Gastrocnemius medialis (tissue), 4 donors: ENCODE measurements at places on chromosomes 7 and 10.
A peak's percentile ranks its signal among the peaks of the same experiment; 100 is the strongest.

GRCh38 chr7:22005151-22005550 lies 59.5 kb upstream of the CDCA7L start:
- no peak for DNase-seq

DNA sequence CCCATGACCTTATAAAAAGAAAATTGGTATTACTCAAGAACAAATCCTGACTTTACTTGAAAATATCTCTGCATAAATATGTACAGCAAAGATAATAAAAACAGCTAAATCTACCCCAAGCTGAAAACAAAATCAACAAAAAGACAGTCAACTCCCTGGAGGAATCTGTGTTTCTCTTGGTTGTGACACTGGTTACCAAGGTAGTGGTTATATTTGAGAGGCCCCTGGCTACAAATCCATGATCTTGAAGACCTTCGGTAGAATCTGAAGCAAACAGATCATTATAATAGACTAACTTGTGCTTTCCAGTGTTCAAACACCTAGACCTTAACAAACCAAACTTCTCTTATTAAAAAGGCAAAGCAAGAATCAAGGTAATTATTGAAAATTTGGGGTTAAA lies 123.9 kb upstream of the SGCE start:
- DNase-seq = no peak

DNA sequence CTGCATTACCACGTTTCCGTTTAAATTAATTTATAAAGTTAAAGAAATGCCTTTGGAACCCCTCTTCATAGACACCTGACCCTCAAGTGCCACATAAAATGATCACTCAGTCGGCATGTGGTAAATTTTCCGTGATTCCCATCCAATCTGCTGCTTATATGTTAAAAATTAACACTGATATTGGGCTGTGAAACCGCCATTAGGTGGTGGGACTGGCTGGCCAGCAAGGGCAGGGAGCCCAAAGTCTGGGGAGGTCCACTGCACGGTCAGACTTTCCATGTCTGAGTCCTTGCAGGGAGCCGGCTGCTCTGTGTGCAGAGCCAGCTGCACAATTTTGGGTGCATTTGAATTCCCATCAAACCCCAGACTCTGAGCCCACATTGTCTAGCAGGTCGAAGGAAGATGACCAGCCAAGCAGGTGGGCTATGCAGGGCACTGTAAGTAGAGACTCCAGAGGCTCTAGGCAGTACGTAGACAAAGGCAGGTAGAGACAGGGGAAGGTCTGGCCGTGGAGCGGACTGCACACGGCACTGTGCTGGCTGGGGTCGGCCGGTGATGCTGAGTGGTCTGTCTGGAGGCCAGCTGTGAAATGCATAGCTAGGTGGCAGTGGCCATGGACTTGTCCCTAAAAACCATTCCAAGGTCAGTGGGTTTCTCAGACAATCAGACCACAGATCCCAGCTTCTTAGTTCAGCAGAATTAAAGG lies 122.9 kb downstream of the SH3PXD2A start:
- DNase-seq = no peak

DNA sequence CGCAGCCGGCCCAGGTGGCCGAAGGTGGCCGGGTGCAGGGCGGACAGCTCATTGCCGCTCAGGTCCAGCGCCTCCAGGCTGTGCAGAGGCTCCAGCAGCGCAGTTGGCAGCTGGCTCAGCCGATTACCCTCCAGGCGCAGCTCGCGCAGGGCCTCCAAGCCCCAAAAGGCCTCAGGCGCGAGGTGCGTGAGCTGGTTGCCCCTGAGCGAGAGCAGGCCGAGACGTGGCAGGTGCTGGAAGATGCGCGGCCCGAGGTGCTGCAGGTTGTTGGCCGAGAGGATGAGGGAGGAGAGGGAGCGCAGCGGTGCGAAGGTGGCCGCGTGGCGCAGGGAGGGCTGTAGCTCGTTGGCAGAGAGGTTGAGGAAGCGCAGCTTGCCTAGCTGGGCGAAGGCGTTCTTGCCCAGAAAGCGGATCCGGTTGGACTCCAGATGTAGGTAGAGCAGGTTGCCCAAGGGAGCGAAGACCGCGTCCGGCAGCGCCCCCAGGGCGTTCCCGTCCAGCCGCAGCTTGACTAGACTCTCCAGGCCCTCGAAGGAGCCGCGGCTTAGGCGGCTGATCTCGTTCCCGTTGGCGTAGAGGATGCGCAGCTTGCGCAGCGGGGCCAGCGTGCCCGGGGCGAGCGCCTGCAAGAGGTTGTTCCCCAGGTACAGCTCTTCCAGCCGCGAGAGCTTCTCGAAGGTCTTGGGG lies 923 bp downstream of the TRIL start:
- no peak for DNase-seq

GRCh38 chr7:81515009-81515408 lies 254.8 kb downstream of the HGF start:
- DNase-seq = no peak

GRCh38 chr7:74554178-74554577 lies 100.5 kb downstream of the GTF2IRD1 start:
- no peak for DNase-seq

DNA sequence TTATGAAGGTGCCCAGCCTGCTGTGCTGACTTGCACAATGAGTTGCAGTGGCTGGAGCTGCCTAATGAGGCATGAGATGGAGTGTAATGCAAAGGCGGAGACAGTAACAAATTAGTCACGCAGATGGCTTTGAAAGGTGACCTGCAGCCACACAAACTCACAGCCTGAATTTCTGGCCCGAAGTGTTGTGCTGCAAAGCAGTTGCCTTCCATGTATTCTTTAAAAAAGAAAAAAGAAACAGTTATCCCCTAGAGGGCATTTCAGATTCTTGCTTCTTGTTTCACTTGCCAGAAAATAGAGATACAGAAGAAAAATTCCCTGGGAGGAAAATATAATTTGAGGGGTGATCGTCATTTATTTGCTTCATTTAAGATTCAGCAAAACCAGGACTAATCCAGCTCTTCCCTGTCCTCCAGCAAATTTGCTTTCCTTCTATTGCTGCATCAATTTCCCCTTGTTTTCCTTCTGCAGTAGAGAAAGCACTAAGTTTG lies 239.9 kb downstream of the ADRA2A start:
- DNase-seq = no peak

DNA sequence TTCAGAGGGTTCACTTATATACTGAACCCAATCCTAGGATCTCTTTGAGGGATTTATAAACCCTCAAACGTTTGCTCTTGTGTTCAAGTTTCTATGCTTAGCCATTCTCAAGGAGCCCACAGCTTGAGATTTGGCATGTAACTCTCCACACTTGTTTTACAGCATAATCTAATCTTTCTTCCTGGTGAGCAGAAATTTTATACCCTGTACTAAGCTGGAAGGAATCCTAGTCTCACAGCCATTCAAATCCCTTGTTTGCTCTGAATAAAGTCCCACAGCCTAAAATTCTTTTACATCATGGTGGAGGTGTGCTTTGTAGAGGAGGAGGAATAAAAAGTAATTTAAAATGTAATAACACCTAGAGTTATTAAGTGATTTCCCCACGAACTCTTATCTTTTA lies 5.3 kb upstream of the AGR2 start:
- no peak for DNase-seq

GRCh38 chr7:82018226-82018625 lies 248.4 kb upstream of the HGF start:
- DNase-seq = no peak

DNA sequence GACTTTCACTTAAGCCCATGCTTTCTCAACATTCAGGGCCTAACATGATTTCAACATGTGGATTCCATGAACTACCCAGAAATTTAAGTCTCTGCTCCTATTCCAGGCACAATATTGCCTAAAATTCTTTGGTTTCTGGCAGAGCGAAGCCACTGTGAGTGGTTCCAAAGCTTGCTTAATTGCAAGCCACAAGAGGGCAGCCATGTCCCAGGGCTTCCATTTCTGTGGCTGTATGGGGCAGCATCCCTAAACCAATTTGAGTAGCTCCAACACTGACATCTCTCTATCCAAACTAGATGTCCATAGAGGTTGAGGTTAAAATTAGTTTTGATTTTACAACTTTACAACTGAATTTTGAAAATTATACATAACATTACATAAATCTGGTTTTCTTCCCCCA lies 56.3 kb upstream of the MDFIC start:
- DNase-seq = peak; percentile 24

DNA sequence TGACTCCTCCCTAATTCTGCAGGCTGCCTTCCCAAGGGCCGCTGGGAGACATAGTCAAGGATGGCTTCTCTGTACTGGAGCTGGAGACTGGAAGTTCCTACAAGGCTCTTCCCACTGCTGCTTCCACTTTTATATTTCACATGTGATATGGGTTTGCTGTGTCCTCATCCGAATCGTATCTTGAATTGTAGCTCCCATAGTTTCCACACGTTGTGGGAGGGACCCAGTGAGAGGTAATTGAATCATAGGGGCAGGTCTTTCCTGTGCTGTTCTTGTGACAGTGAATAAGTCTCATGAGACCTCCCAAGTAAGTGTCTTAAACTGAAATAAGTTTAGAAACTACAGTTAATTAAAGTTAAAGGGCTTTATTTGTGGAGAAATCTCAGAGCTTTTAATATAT lies 47.0 kb upstream of the BICC1 start:
- DNase-seq = no peak

DNA sequence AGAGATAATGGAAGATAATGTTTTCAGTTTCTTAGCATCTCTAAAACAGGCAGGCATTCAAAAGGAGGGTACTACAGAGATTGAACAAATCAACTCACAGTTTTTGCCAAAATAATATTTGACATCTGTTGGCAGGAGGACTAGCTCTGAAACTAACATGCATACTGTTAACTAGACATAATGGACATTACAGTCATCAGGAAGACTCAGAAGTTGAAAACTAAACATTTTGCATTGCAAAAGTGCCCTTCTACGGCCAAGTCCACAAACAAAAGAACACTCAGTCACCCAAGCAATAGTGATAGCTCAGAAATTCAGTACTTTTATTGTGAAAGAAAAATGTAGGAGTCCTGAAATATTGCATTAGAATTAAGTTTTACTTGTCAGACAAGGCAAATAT lies 399.0 kb downstream of the HGF start:
- no peak for DNase-seq

GRCh38 chr7:91326516-91327199 lies 62.4 kb downstream of the FZD1 start:
- no peak for DNase-seq

DNA sequence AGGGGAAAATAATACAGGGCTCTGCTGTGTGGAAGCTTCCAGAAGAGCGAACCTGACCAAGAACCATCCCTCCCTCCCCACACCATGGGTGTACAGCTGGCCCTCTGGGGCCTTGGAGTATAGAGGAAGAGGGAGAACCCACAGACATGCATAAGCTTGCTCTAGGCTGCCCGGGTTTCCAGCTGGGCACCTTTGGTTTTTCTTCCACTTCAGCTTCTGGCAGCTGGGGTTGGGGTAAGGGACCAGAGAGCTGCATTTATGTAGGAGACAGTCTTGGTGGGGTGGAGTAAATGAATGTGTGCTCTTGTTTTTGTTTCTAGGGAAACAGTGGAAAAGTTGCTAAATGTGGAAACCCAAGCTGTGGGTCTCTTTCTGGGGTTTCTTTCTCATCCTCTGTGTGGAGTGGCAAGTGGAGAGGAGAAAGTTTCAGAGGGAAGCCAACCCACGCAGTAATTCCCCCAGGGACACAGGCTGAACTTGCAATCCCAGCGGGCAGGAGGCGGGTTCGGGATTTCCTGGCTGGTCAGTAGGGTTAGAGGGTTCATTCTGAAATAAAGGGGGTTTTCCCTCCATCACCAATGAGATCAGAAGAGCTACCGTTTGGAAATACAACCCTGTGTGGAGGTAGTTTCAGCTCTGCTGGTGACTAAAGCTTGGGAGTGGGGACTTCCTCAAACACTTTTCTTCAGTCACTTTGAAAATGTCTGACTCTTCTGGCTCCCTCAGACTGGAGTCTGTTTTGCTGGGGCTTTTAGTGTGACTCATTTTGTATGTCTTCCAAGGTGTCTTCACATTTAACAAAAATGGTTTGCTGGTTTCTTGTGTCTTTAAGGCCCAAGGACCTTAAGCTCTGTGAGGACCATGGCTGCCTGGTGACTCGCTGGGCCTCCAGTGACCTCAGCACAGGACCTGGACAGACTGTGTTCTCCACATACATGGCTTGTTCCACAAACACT lies 22.2 kb upstream of the SRGN start:
- DNase-seq = no peak

- DNase-seq = no peak
These were observed 98.2 kb downstream of the MAPK8 start for GRCh38 chr10:48404646-48405045.

DNA sequence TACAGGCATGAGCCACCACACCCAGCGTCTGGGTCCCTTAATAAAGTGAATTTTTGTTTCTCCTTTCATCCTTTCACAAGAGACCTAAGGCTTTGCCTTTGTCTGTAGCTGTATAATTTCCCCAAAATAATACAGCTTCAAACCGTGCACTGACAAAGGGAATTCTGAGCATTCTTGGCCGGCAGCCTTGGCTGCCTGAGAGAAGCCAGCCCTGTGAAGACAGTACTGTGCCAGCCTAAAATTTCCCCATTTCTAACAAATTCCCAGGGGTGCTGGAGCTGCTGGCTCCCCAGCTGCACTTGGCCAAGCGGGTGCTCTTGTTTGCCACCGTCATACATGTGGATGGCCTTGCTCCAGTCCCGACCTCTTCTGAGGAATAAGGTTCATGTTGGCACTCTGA lies 106.2 kb downstream of the ZMYND11 start:
- DNase-seq = no peak

- no peak for DNase-seq
These were observed 28.1 kb upstream of the PLXDC2 start for GRCh38 chr10:19788075-19788686.

GRCh38 chr10:29039677-29040189 lies 249.1 kb upstream of the LYZL1 start:
- no peak for DNase-seq

- no peak for DNase-seq
These were observed 380.0 kb downstream of the REEP3 start for GRCh38 chr10:63901228-63901627.

DNA sequence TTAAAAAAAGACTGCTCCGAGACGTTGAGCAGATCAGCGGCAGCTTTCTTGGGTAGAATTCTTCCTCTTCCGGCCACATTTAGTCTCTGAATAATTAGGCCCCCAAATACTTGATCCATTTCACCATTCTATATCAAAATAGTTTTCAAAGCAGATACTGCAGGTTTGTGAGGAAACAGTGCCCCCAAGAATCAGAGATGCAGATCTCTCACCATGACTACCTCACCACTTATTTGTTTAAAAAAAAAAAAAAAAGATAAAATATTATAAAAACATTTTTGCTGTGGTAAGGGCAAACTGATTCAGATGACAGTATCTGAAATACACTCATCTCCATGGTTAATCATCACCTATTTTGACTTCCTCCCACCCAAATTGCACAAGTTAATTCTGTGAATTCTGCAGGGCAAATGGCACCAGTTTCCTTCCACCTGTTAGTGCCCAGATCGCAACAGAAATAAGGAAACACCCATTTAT lies 210.4 kb downstream of the FAM107B start:
- DNase-seq = no peak

GRCh38 chr7:117896339-117896738 lies 23.1 kb upstream of the CTTNBP2 start:
- DNase-seq = no peak
